ENCODE measurements at places on chromosomes 4 and X. TPM values are rescaled to one million over a fixed set of nuclear protein-coding genes. Genes with fewer than 3 reads are reported as not detected.

GRCh38 chr4:44100456-44100855, 348.2 kb downstream of the KCTD8 start:
- DNase-seq, result no peak
- H3K4me3 ChIP-seq, result no peak overlapping the region
- no peak overlapping the region for H3K27ac ChIP-seq
- H3K4me1 ChIP-seq, result no peaks in the 10 kb centered on the region

GRCh38 chr4:80239480-80240150, 26.8 kb upstream of the FGF5 start:
- no peak overlapping the region for H3K4me3 ChIP-seq
- H3K36me3 ChIP-seq, result no peaks in the 10 kb centered on the region
- no peak for DNase-seq
- H3K4me1 ChIP-seq, result no peaks in the 10 kb centered on the region

DNA sequence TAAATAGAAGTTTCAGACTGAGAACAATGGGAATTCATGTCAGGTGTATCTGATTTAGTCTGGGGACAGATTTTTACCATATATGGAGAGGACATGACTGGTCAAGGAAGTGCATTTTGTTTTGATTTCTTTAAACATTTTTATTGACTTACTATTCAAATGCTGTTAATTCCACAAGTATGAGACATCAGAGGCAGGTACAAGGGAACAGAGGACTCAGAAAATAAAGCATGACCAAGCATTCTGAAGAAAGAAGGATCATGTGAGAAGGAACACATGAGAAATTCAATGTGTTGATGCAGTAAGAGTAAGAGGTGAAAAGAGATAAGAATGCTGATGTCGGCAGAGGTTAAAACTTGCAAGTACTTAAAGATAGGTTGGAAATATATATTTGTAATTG, 1452.6 kb downstream of the PCDH7 start:
- no peaks in the 10 kb centered on the region for H3K27me3 ChIP-seq
- no peak overlapping the region for H3K4me3 ChIP-seq
- no peak for DNase-seq
- H3K4me1 ChIP-seq, result no peaks in the 10 kb centered on the region
- H3K36me3 ChIP-seq, result no peaks in the 10 kb centered on the region
- no peak overlapping the region for H3K27ac ChIP-seq

GRCh38 chr4:127120441-127121090, 512.2 kb upstream of the INTU start:
- H3K4me3 ChIP-seq, result no peak overlapping the region
- no peak for DNase-seq
- H3K4me1 ChIP-seq, result no peaks in the 10 kb centered on the region
- H3K27ac ChIP-seq, result no peak overlapping the region
- no peaks in the 10 kb centered on the region for H3K27me3 ChIP-seq

DNA sequence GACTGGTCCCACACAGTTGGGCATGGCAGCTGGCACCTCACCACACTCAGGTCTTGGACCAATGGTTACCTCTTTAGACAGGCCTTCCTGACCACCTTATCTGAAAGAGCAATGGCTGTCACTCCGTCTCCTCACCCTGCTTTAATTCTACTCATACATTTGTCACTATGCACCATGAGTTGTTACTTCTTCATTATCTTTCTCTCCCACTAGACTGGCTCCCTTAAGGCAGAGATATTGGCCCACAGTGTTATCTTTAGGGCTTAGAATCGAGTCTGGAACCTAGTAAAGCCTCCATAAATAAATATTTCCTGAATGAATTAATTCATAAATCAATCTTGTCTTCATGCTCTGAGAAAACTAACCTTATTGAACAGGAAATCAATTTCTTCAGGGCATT, 46.6 kb downstream of the DCHS2 start:
- H3K4me1 ChIP-seq, result no peaks in the 10 kb centered on the region
- DNase-seq, result no peak
- H3K27me3 ChIP-seq, result no peaks in the 10 kb centered on the region
- no peaks in the 10 kb centered on the region for H3K36me3 ChIP-seq
- no peak overlapping the region for H3K27ac ChIP-seq

DNA sequence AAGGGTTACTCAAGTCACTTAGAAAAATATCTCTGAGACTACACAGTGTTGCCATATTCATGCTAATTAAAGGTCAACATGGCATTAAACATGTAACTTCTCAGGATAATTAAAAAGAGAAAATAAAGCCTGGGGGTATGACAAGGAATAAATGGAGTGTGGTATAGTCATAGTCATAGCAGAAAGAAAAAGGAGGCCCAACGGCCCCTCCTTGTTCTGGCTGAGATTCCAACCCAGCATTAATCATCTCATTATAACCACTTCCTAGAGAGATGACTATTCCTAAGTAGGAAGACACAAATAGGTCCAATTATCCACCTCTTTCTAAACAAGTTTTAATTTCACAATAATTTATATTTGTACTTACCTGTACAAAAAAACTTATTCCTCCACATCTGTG, 778.4 kb upstream of the AADAT start:
- H3K27me3 ChIP-seq, result no peaks in the 10 kb centered on the region
- DNase-seq, result no peak
- no peaks in the 10 kb centered on the region for H3K36me3 ChIP-seq
- H3K27ac ChIP-seq, result no peak overlapping the region
- no peak overlapping the region for H3K4me3 ChIP-seq

DNA sequence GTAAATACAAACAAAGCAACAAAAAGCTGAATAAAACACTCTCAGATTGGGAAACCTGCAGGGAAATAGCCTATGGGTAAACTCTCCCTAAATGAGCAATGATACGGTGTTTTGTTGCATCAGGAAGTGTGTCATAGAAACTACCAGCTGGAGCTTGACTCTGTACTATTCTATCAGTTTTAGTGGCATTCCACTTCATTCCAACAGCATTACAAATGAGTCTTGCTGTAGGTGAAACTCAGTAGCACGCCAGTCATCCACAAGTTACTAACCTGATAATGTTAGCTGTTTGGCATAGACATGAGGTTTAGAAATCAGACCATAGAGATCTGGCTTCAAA, 24.9 kb downstream of the FGFBP1 start:
- H3K27ac ChIP-seq, result no peak overlapping the region
- no peak overlapping the region for H3K4me3 ChIP-seq
- H3K27me3 ChIP-seq, result no peaks in the 10 kb centered on the region
- H3K4me1 ChIP-seq, result no peaks in the 10 kb centered on the region
- DNase-seq, result no peak
- no peaks in the 10 kb centered on the region for H3K36me3 ChIP-seq

DNA sequence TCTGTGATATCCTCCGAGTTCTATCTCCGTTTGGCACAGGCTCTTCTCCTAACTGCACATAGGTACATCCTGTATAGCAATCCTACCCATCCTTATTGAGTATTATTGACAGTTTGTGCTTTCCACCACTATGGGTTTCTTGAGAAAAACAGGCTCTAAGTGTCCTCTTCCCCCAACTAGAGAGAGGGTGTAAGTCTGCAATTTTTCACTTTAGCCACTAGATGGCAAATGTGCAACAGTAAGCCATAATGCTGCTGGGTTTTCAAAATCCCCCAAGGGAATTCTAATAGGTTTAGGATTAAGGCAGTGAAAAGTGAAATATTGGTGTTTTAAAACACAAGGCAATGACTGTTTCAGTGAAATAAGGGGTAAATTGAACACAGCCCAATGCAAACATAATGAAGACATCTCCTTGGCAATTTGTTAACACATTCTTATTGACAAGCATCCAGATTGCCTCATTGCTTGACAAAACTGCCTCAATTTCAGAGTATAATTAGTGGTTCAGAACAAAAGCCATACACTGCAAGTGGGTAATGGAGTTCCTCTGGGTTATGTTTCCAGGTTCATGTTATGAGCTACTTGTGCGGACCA, 239.0 kb upstream of the HTR2C start:
- no peak overlapping the region for H3K27ac ChIP-seq
- no peaks in the 10 kb centered on the region for H3K4me1 ChIP-seq
- no peak for DNase-seq
- no peaks in the 10 kb centered on the region for H3K36me3 ChIP-seq
- H3K4me3 ChIP-seq, result no peak overlapping the region
- peaks cover 19% of the 10 kb centered on the region for H3K27me3 ChIP-seq

DMD gene
- total RNA-seq, result 17.2 TPM

BTK gene
- total RNA-seq, result 14.8 TPM

PNMA6F gene
- total RNA-seq, result 0.54 TPM

IL2RG gene
- 4.3 TPM for total RNA-seq

SPON2 gene
- 189 TPM for total RNA-seq

GYPB gene
- not detected for total RNA-seq
